Right kidney (tissue), 9 donors: ENCODE measurements at places on chromosomes 5 and 9.
A peak's percentile ranks its signal among the peaks of the same experiment; 100 is the strongest.

DNA sequence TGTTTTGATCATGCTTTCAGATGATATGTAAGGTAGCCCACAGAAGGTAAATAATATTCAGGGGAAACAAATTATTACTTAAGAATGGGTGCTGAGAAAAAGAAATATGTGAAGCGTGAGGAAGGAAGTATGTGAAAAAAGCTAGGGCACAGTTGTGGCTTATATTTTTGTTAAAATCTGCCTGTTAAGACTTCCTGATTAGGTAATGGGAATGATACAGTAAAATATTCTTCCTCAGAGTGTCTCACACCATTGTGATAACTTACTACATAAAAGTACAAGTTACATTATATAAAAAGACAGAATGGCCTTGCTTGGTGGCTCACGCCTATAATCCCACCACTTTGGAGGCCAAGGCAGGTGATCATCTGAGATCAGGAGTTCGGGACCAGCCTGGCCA lies 18.7 kb upstream of the PARP8 start:
- no peak for DNase-seq

- DNase-seq: no peak
Observed at GRCh38 chr9:78835928-78836450, 539.1 kb downstream of the PSAT1 start.

GRCh38 chr5:161549106-161549505 lies 2.6 kb upstream of the GABRB2 start:
- DNase-seq: no peak

DNA sequence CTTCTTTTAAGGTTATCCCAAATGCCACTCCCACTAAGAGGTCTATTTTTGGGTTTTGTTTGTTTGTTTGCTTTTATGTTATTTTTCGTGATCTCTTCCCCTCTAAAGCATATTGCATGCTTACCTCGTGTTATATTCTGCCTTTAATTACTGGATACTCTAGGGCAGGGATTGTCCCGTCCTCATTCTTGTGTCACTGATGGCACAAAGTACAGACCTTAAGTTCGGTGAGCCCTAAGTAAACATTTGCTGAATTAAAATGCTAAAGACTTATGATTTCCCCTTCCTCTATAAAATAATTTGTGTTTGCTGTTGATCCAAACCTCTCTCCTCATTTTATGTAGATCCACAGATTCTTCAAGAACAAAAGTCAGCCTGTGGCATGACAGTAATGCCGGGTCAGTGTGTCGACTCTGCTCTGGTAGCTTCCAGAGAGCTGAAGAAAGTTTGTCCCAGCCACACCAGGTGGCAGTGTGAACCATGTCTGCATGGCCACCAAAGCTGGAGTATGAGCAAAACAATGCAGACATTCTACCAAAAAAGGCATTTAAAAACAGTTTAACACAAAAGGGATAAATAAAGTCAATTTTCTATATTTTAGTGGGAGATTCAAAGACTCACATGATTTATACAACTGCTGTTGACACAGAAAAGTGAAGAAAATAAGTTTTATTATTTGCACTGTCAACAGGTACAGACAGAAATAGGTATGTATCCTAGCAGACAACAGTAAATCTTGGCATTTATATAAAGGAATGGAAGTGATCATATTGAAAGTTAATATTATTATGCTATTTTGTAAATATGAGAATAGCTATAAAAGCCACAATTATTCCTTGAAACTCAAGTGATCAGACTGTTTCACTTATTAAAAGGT lies 17.9 kb upstream of the POC5 start:
- peak; percentile 10 for DNase-seq
